ENCODE measurements at places on chromosomes 4 and X.

DNA sequence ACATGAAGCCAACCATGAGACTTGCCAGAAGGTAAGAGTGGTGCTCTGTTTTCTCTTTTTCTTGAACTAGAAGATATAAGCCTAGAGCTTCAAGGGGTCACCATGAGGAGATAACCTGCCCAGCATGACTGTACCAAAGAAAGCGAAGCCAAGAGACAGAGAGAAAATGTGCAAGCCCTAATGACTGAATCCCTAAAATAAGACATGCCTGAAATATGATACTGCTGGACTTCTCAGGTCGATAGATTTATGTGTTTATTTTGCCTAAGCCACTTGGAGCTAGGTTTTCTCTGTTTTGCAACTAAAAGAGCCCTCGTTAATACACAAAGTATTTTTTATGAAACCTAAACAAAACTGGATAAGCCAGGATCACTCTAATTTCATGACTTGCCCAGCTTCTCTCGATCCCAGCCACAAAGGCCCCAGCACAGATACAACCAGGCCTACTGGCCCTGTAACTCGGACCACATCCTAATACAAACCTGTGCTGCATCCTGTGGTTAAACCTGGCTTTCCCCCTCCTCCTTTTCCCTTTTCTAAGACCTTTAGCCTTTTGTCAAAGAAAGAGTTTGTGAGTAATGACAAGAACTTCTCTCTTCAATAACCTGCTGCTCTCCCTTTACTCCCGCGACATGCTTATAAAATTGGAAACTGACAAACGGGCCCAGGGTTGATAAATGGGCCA, 185.8 kb downstream of the APBB2 start:
- DNase-seq: peak; percentile 53

- DNase-seq: no peak
These were observed 25.0 kb upstream of the TMLHE start for GRCh38 chrX:155637714-155638113.

GRCh38 chr4:96145601-96146000, 305.7 kb downstream of the PDHA2 start:
- DNase-seq: no peak

- no peak for DNase-seq
These were observed 459.5 kb downstream of the ANKRD50 start for GRCh38 chr4:124253080-124253479.

- no peak for DNase-seq
These were observed 40.6 kb upstream of the LSM6 start for GRCh38 chr4:146134761-146135445.

DNA sequence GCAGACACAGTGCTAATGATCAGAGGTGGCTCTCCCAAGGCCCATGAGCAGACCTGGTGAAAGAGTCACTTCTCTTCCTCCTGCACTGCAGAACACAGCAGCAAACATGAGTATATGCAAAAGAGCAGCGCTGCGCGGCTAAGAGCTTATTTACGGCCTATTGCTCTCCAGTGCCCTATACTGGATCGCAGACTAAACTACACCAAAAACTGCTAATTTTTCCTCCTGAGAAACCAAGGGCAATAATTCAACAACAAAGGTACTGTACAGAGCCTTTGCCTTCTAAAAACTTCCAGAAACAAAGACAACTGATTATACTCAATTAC, 702.5 kb downstream of the ARAP2 start:
- no peak for DNase-seq

- no peak for DNase-seq
These were observed 79.6 kb downstream of the CENPC start for GRCh38 chr4:67465763-67466052.

GRCh38 chr4:18869166-18869565, 847.6 kb upstream of the LCORL start:
- peak; percentile 37 for DNase-seq

GRCh38 chr4:6885953-6886557, 23.6 kb upstream of the TBC1D14 start:
- peak; percentile 85 for DNase-seq

DNA sequence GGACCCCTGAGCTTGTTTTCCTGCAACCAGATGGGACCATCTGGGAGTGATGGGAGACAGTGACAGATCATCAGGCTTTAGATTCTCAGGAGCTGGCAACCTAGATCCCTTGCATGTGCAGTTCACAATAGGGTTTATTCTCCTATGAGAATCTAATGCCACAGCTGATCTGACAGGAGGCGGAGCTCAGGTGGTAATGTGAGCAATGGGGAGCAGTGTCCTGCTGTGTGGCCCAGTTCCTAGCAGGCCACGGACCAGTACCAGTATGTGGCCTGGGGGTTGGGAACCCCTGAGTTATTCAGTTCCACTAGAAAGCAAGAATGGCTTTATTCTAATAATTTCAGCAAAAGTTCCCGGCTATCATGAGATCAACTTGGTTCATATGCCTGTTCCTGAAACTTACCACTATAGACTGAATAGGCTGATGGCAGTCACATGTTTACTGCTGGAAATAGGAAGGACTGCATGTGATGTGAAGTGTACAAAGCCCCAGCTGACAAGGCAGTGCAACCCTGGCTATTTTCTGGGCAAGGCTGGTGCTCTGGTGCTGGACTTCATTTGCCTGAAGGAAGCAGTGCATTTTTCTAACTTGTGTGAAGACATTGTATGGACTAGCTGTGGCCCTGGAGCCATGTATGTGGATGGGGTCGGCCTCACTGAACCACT, 107.2 kb downstream of the SPRY1 start:
- DNase-seq: no peak

DNA sequence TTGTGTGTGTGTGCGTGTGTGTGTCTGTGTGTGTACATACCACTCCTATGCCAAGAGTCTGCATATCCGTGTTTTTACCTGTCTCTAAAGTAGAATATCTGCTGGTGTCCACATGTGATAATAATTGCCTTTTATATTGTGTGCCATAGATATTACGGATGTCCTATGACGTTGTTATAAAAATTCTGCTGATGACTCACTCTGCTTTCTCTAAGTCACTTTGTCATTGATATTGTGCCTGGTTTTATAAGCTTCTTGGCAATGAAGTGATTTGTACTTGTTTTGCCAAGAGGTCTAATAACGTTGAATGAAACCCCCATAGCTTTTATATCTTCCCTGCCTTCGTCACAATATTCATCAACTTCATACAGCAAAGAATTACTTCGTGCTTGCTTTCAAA, 102.6 kb upstream of the C1GALT1C1 start:
- peak; percentile 26 for DNase-seq

All from EH (cell line).